HuH-7.5 (cell line): ENCODE measurements at places on chromosomes 4 and X.

GRCh38 chr4:36385951-36386571, 104.6 kb downstream of the DTHD1 start:
- DNase-seq, result no peak

GRCh38 chrX:21800344-21800770, 39.1 kb upstream of the MBTPS2 start:
- DNase-seq, result no peak

DNA sequence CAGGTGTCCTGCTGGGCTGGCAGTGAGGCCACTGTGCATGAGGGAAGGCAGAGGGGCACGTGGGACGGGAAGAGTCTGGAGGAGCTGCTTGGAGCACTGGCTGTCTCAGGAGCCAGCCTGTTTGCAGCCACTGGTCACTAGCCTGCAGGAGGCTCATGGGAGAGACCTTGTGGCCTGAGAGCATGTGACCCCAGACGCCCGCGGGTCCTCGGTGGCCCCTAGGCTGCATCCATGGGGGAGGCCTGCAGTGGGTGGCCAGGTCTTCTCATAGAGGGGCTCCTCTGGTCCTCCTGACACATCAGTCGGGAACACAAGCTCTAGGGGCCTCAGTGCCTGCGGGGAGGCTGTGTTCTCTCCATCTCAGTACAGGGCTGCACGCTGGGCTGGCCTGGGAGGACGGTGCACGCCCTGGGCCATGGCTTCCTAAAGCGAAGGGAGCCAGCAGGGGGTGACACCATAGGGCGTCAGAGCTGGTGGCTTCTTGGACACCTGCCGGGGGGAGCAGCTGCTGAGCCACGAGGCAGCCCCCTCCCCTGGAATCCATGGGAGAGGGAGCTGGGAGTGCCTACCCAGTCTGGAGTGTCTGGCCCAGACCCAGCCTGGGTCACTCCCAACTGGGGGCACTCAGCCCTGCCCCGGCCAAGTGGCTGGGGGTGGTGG, 12.3 kb downstream of the NAT8L start:
- no peak for DNase-seq

- no peak for DNase-seq
Observed at GRCh38 chr4:8029689-8030088, 90.0 kb upstream of the AFAP1 start.

DNA sequence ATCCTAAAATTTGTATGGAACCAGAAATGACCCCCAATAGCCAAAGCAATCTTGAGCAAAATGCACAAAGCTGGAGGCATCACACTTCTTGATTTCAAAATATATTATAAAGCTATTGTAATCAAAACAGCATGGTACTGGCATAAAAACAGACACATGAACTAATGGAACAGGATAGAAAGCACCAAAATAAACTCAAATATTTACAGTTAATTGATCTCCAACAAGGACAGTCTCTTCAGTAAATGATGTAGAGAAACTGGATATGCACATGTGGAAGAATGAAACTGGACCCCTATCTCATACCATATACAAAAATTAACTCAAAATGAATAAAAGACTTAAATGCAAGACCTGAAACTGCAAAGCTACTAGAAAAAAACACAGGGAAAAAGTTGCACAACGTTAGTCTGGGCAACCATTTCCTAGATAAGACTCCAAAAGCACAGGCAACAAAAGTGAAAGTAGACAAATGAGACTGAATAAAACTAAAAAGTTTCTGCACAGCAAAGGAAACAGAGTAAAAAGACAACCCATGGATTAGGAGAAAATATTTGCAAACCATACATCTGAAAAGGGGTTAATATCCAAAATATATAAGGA, 64.9 kb downstream of the CD99L2 start:
- no peak for DNase-seq

DNA sequence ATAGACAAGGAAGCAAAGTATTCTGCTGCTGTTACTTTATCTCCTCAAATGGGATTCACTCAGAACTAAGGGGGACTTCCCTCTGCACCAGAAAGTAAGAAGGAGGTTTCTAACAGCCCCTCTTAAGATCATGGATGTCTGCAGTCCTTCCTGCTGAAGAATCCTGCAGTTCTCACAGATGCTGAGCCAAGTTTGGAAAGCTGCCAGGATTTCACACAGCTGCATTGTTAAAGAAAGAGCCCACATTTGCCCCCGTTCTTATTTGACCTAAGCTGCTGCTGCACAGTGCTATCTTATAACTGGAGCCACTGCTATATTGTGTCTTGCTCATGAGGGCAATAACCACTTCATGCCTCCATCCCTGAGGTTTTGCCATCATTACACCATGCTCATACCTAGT, 81.1 kb downstream of the FAAH2 start:
- DNase-seq, result no peak
